ENCODE measurements at places on chromosomes 7 and 10. TPM values are rescaled to one million over a fixed set of nuclear protein-coding genes. Genes with fewer than 3 reads are reported as not detected.

DNA sequence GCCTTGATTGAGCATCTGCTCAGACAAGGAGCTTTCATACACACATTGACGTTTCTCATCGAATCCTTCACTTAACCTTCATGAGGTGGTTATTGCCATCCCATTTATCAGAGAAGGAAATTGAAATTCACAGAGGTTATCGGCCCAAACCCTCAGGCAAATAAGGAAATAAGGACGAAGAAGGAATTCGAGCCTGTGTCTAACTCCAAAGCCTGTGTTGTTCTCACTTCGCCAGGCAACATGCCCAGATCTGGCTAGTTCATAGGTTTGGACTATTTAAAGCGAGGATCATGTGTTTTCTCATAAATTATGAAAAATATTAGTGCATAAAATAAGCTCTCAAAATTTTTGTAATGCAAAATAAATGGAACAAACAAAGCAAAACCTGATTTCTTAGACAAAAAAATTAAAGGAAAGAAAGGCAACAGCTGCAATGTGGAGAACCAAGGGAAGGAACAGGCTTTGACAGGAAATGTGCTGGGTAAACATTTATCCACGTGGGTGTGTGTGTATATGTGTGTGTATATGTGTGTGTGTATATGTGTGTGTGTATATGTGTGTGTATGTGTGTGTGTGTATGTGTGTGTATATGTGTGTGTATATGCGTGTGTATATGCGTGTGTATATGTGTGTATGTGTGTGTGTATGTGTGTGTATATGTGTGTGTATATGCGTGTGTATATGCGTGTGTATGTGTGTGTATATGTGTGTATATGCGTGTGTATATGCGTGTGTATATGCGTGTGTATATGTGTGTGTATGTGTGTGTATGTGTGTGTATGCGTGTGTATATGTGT is 4.8 kb downstream of the UCN3 start:
- no peak for DNase-seq

ODAD2 gene
- 0.56 TPM for total RNA-seq

NPC1L1 gene
- not detected for total RNA-seq

DNA sequence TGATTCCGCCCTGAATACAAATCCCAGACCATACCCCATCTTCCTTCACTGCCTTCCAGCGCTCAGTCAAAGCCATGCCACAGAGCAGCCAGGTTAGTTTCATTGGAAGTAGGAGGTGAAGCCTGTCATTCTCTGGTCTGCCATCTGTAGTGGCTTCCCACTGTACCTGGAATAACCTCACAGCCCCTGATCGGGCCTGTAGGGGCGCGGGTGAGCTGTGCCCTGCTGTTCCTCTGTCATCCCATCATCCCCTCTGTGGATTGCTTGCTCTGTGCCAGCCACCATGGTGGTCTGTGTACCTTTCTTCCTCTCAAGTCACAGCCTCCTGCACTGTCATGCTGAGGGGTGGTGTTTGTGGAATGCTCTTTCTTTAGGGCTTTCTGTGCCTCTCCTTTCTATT is 155.1 kb downstream of the ZNF22 start:
- DNase-seq = no peak

DNA sequence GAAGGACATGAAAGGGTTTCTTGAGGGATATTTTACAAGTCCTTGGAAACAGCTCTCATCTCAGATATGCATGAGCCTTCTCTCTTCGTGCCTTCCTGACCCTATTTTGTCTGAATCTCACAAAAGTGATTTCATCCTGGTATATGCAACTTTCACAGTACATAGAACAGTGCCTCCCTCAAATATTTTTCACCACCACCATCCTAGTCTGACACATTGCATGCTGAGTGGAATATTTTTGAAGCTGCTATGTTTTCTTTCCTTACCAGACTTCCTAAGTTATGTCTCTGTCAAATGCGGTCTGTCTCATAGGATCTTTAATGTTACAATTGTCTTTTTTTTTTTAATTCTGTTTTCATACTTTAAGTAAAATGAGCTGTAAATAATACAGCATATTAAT is 673.3 kb upstream of the LRRN3 start:
- no peak for DNase-seq

- DNase-seq = no peak
Measured at GRCh38 chr7:6284055-6284400, 11.6 kb upstream of the CYTH3 start.

DNA sequence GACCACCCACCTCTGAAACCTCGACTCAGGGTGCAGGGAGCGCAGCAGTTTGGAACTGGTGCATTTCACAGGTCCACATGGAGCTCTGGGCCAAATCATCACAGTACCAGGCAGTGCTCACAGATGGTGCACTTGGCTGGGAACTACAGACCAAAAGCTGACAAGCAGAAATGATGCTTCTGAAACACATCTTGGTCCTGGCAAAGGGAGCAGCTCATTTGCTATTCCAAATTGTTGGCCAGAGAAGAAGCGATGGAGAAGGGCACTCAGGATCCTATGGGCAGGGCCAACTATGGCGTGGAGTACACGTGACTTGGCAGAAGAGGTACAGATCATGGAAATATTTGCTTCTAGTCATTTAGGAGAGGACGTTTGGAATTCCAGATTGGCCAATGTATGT is 383.9 kb downstream of the CALN1 start:
- DNase-seq = no peak

OIT3 gene
- not detected for total RNA-seq

DNA sequence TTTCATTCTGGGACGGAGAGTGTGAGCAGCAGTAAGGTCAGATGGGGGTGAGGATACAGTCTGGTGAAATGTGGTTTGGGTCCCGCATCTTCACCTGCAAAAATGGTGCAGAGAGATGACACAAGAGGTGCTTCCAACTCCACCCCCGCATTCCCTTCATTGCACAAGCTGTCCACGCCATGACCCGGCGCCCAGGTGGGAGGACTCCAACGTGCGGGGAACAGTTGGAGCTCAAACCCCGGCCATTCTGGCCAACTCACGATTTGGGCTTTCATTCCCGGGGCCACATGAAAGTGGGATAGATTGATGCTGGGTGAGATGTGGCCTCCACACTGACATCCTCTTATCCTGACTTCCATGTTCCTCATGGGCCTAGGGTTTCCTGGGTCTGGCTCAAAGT is 34.6 kb upstream of the ZNF273 start:
- no peak for DNase-seq

DNA sequence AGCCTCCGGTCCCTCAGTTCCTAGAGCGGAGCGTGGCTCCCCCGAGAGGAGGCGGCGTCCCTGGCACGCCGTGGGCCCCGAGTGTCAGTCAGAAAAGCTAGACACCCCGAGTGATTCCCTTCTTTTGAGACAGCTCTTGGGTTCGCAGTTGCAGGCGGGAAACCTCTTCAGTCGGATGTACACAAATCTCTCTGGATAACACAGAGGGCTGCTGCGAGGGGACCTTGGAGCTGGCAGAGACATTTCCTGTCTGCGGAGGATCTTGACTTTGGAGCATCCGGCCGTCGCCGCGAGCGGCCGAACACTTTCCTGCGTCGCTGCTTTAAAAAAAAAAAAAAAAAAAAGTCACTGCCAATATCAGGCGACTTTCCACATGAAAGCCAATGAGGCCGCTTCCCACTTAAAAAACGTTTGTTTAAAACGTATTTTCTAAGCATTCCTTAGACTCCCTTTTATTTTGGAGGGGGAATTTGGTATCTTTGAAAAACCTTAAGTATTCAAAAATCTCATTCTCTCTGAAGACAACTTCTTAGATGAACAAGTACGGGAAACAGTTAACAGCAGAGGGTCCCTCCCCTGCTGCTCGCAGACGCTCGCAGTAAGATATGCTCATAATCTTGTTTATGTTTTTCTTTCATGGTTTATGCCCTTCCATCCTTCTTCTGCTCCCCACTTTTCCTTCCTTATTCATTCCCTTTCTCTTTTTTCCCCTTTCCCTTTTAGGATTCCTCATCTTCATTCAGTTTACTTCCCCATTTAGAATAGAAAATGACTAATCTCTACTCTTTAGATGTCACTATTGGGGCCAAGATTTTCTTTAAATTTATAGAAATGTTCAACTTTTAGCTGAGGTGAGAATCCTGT is 10.0 kb downstream of the HHEX start:
- peak; percentile 47 for DNase-seq

All from activated naive CD8-positive, alpha-beta T cell treated with anti-CD3 and anti-CD28 coated beads for 36 hours (primary cell).